ENCODE measurements at places on chromosomes 3 and 15. TPM values are rescaled to one million over a fixed set of nuclear protein-coding genes. Genes with fewer than 3 reads are reported as not detected.

- no peak for DNase-seq
Measured at GRCh38 chr15:70100474-70101341, 3.0 kb upstream of the TLE3 start.

Gene DNAH12
- 0.70 TPM for polyA plus RNA-seq

GRCh38 chr3:145760036-145760435 lies 400.9 kb downstream of the PLOD2 start:
- DNase-seq: no peak

Gene CRABP1
- 52.3 TPM for polyA plus RNA-seq

Gene CSPG4
- 7.6 TPM for polyA plus RNA-seq

DNA sequence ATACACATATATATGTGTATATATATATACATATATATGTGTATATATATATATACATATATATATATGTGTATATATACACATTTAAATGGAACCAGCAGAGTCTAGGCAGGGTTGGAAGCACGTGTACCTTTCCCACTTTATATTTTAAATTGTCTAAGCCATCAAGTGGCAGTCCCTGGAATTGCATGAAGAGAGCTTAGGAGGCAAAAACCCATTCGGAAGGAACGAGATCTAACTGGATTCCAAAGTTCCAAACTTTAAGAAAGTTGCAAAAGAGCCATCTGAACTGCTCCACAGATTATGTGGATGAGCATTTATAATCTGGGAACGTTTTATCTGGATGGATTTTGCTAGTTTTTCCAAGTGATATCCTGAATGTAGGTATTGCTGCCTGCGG lies 186.5 kb downstream of the FOXP1 start:
- no peak for DNase-seq

DNA sequence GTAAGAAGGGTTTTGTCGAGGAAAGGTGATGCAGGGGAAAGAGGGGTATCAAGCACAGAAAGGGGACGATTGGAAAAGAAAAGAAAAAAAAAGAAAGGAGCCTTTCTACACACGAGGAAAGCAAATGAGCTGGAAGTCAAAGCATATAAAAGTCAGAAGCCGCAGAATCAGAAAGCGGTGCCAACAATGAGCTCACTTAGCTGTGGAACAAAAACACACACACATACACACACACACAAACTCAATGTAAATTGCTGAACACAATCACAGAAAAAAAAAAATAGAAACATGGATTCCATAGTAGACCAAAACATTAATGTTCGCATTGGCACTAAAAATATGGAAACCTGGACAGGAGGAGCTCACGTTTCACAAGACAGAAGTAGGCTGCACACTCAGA lies 63.4 kb upstream of the FEZF2 start:
- DNase-seq: no peak

DNA sequence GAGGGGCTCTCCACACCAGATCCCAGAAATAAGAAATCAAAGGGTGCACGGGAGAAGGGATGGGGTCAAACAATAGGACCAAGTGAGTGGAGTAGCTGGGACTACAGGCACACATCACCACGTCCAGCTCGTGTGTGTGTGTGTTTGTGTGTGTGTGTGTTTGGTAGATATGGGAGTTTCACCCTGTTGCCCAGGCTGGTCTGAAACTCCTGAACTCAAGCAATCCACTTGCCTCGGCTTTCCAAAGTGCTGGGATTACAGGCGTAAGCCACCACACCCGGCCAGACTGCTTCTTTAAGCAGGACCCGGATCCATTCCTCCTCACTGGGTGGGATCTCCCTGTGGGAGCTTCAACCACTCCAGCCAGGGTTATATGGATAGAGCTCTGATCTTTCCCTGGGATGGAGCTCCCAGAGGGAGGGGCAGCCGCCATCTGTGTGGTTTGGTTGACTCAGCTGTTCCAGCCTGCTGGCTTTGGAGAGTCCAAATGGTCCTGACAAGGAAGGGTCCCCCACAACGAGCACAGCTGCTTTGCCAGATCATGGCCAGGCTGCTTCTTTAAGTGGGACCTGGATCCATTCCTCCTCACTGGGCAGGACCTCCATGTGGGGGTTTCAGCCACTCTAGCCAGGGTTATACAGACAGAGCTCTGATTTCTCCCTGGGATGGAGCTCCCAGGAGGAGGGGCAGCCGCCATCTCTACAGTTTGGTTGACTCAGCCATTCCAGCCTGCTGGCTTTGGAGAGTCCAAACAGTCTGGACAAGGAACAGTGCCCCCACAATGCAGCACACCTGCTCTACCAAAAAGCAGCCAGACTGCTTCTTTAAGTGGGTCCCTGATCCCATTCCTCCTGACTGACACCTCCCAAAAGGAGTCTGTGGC lies 9.1 kb upstream of the AVEN start:
- no peak for DNase-seq

DNA sequence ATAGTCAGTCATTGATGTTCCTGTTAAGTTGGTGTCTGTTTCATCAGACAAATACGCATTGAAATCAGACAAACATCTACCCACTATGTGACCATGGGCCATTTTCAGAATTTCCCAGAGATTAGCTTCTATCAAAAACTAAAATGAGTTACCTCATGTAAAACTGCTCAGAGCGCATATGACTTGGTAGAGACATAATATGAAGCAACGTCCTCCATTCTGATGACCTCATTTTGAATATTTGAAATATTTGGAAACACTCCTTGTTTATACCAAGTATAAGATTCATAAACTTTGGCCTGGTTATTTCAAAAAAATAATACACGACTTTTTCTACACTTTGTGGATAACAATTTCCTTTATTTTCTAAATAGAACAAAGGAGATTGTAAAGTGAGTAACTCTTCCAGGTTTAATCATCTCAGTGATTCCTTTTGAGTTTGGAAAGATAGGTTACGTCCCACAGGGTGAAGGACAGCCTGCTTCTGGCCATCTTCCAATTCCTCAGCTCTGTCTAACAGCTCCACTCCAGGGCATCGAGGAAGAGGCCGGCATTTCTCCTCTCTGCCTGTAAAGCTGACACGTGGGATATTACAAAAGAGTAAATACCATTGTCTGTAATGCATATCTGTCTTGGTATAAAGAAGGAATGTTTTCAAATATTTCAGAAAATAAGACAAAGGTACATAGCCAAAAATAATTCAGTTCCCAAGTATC lies 122.6 kb downstream of the CADM2 start:
- DNase-seq: no peak

DNA sequence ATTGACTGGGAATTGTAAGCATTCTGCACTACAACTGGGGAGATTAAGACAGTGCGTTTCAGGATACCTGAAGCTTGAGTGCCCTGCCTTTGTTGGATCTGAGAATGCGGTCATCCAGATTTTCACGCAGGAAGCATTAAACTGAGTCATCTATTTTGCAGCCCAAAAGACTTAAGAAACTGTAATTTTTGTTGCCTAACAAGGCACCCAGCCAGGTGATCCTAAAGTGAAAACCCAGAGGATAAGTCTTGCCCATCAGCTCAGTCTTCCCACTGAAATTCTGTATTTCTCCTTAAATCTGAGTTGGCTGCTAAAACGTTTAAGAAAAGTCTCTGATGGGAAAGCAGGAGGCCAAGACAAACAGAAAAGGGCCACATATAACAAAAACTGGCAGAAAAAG lies 242.5 kb upstream of the TMCO5A start:
- no peak for DNase-seq

DNA sequence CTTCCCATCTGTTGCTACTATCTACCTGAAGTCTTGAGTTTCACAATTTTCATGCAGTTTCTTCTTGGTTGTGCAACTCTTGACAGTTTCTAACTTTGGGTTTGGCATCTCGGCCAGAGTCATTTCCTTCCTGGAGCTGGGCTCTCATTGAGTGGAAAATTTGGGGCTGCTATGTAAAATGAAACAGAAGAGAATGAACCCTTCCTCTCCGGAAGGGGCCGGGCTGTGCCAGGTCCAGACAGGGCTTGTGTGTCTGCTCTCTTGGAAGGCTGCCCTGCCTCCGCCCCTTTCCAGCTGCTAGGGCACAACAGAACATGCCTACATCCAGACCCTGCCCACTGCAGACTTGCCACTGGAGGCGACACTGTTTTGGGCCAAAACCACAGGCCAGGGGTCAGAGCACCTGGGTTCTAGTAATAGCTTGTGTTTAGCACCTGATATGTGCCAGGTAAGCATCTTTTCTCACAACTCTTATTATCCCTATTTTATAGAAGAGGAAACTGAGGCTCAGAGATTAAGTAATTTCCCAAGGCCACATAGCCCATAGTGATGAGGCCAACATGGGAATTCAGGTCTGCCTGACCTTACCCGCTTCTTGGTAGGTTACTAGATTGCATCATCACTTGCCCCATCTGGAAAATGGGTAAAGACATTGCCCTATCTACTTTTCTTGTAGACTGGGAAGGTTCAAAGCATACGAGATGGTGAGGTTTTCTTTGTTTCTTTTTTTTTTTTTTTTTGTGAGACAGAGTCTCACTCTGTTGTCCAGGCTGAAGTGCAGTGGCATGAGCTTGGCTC lies 25.0 kb downstream of the IRAK2 start:
- DNase-seq: no peak

DNA sequence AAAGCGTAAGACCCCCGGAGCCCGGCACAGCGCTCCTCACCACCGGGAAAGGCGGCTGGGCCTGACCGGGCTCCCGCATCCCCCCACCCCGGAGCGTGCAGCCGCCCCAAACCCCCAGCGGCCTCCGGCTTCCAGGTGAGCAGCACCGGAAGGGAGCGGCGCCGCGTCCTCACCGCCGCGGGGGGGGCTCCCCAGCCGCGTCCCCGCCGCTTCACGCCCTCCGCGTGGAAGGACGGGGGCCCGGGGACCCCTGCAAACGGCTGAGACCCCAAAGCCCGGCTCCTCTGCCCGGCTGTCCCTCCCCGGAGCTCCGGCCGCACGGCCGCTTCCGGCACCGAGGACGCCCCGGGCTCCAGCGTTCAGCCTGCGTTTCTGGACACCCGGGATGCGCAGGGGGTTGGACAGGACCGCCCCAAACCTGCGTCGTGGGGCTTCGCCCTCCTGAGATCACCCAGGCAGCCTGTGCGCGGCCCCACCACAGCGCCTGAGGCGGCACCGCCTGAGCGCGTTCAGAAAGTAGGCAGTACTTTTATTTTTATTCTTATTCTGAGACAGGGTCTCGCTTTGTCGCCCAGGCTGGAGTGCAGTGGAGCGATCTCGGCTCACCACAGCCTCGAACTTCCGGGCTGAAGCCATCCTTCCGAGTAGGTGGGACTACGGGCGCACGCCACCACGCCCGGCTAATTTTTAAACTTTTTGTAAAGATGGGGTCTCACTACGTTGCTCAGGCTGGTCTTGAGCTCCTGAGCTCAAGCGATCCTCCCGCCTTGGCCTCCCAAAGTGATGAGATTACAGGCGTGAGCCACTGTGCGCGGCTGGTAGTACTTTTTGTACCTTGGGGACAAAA lies 51.6 kb upstream of the BLM start:
- no peak for DNase-seq

Gene TIGIT
- polyA plus RNA-seq: 0.09 TPM

DNA sequence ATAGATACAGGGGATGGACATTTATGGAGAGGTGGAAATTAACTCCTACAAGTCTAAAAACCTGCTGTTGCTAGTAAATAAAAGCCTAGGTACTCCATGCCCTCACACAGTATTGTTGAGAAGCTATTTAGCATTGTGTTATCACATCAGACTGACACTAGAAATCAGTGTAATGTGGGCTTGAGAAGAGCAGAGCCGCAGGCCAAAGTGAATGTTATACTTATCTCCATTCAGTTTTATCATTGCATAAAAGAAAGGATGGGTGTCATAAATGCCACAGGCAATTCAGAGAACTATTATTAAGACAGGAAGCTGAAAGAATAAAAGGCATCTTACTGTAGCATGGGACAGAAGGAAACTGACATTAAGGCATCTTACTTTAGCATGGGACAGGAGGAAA lies 13.7 kb upstream of the ISLR start:
- DNase-seq: no peak

GRCh38 chr15:77568973-77569728 lies 63.6 kb downstream of the LINGO1 start:
- no peak for DNase-seq
